Smooth muscle cell of trachea (primary cell): ENCODE measurements at places on chromosomes 7 and 10. TPM values are rescaled to one million over a fixed set of nuclear protein-coding genes. Genes with fewer than 3 reads are reported as not detected.

Gene HABP2
- not detected in 2 replicates for total RNA-seq

Gene KCP
- total RNA-seq = under 0.01 and 0.66 TPM in 2 replicates

Gene AKR1C1
- 528 and 638 TPM in 2 replicates for total RNA-seq

Gene CALML5
- not detected in 2 replicates for total RNA-seq

Gene SPDYE2B
- total RNA-seq = not detected in 2 replicates

Gene VPS37D
- total RNA-seq = 6.4 and 12.2 TPM in 2 replicates

Gene DHTKD1
- total RNA-seq = 23.1 and 36.7 TPM in 2 replicates

Gene CNNM1
- total RNA-seq = 0.15 and 0.33 TPM in 2 replicates

Gene FKBP6
- not detected in 2 replicates for total RNA-seq
